ENCODE measurements at places on chromosomes 6 and 20.

DNA sequence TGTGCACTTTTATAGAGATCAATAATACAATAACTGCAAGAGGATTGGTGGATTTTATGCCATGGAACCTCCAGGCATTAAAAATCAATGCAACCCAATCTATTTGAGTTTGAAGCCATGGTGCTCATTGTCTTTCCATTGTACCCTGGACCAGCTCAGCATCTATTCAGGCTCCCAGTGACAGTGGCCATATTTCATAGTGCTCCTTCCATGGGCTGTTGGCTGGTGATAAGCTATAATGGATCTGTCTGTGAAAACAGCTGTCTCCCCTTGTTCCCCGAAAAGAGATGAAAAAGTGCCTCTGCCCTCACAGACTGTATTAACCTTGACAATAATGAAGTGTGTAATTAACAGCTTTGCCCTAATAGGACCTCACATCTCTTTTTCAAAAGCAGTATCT, 74.3 kb downstream of the LAMP5 start:
- no peak for DNase-seq

DNA sequence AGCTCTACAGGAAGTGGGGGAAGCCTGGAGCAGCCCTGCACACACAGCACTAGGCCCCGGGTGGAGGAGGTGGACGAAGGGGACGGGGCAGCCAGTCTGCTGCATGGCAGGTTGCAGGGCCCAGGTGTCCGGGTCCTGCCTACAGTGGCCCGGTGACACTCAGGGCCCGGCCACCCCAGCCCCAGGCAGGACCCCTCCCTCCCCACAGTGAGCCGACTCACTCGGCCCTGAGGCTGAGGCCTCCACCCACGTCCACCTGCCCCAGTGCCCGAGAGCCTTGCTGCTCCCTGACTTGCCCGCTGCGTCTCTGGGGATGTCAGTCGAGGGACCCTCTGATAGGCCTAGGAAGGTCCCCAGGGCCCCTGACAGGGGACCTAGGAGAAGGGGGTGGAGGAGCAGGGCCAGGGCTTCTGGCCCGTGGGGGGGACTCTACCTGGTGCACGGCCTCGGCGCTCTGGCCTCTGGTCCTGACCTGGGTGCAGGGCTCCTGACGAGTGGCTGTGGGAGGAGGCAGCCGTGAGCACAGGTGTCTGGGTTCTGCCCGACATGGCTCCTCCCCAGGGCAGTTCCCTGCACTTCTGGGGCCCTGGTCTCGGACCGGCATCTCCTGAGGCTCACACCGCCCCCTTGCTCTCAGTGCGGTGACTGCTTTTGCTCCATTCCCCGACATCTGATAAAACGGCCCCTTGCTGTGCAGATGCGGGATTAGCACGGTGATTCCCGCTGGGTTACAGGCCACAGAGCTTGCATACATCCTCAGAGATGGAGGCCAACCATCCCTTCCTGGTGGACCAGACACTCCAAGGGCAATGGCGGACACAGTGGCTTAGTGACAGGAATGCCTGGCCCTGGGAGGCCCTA, 20.1 kb downstream of the FRMD1 start:
- DNase-seq, result no peak

DNA sequence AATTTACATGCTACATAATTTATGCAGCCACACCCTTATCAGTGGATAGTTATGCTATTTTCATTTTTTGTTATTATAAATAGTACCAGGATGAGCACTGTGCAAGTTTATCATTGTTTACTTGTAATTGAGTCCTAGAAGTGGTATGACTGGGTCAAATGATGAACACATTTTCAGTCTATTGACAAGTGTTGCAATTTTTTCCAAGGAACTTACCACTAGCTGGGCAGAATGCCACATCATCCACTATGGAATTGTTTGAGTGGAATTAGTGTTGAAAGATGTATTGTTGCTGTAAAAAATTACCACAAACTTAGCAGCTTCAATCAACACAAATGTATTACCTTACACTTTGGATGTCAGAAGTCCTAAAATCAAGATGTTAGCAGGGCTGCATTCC, 38.1 kb upstream of the OPN5 start:
- no peak for DNase-seq

DNA sequence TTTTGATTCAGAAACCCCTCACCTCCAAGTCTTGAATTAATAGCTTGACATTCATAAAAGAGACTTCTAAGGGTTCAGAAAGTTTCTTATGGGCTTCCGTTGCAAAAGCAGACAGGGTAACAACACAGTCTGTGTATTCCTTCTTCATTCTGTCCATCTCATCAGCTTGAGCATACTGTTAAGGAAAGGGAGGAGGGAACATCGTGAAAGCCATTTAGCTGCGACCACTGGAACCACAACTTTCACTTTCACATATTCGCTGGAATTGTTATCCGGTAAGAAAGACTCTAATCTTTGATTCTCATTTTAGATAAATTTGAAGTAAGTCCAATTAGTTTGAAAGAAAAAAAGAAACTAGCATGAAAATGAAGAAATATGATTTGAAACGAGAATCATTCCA, 174.4 kb downstream of the SYNE1 start:
- no peak for DNase-seq

DNA sequence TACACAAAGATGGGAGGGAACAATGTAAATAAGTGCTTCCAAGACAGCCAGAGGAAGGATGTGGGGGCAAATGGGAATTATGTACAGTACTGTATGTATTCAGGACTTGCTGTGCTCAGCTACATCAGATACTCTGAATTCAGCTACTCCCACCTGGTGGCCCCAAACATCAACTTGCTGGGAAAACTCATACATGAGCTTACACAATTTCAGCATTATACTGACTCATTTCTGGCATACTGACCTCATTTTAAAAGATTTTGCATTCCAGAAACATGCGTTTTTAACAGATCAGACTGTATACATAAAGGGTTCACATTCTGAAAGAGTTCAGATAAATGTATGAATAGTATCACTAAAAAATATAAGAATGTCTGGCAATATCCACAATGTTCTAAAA, 59.7 kb downstream of the GPX5 start:
- DNase-seq, result no peak

GRCh38 chr6:139153855-139154254, 19.0 kb downstream of the HECA start:
- no peak for DNase-seq

All from CD4-positive, alpha-beta T cell treated with Interferon gamma for 1 hour (primary cell).